Fibroblast of the conjunctiva (primary cell): ENCODE measurements at places on chromosomes 11 and 22.

- peak; percentile 63 for DNase-seq
These were observed 25.1 kb downstream of the ADAMTS8 start for GRCh38 chr11:130403271-130403804.

DNA sequence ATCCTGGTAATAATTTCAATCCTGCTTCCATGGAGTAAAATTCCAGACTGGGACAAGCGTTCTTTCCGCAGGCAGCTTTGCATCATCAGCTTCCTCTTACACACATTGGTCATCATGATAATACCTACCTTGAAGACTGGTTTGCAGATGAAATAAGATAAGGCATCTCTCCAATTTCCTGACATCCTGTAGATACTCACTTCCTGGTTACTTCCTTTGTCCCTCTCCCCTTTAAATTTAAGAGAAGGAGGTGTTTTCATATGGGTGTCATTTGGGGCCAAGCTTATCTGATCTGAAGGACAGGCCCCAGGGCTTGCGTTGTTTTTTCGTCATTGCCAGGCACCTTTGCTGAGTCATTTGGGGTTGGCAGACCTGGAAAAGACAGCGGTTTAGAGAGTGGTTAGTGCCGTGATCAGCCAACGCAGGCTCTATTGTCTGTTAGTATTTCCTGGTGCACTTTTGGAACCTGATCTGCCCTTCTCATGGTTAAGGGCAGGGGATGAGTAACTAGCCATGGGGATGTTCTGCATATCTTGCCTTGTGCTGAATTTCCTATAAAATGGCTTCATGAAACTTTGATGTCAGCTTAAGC lies 24.1 kb downstream of the GRAMD1B start:
- DNase-seq, result no peak

DNA sequence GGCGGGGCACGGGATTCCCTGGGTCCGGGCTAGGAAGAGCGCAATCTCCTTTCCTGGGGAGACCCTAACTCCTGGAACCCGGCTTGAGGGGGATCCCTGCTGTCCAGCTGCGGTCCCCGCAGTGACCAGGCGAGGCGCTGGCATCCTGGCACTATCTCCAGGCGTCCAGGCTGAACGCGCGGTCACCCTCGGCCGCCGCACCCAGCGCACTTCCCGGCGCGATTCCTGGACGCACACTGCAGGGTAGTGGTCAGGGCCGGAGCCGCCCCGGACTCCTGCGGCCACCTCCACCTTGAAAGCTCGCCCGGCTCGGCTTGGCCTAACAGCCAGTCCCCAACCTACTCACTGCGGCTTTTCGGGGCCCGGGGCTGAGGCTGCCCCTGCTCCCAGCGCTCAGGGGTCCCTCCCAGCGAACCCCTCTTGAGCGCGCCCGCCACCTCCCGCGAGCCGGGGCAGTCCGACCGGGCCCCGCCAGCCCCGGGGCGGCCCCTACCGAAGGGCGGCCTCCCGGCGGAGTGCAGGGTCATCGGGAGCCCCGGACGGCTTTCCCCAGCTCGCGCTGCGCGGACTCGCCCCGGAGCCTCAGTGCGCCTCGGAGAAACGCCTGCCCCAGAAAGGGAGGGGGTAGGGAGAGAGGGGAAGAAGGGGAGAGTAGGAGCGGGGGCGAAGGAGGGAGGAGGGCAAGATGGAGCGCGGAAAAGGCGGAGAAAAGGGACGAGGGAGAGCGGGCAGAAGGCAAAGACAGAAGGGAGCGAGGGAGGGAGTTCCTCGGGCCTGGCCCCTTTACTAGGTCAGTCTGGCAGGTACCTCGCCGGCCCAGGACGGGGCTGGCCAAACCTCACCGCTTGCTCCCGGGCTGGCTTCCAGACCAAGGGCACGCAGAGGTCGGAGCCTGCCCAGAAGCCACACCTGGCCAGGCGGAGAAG lies 1.0 kb downstream of the POU2AF3 start:
- no peak for DNase-seq

GRCh38 chr11:23413057-23413456 lies 552.8 kb upstream of the CCDC179 start:
- no peak for DNase-seq

- peak; percentile 75 for DNase-seq
These were observed 124.3 kb downstream of the DBX1 start for GRCh38 chr11:20035701-20036601.

- no peak for DNase-seq
These were observed 1.8 kb upstream of the ANKK1 start for GRCh38 chr11:113385749-113386148.

DNA sequence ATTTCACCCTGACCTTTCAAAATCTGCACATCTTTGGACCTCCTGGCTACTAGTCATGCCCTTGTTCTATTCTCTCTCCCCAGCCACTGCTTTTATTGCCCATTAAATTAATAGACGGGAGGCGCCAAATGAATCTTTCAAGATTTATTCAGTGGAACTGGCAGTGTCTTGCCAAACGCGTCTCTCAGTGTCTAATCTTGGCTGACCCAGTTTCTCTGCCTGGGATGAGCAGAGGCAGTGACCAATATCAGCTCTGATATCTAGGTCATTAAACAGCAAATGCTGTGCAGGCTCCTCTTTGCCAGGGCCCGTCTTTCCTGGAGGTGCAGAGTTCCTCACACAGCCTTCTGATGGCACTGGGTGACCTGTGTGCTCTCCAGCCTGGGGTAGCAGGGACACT lies 74.0 kb downstream of the TRAF6 start:
- no peak for DNase-seq

- DNase-seq, result peak; percentile 76
These were observed 63.5 kb upstream of the CAPRIN1 start for GRCh38 chr11:33987975-33988580.

GRCh38 chr22:39101226-39101625 lies 4.2 kb downstream of the APOBEC3H start:
- DNase-seq, result no peak

GRCh38 chr11:65906602-65907001 lies 6.4 kb upstream of the FOSL1 start:
- DNase-seq, result no peak

DNA sequence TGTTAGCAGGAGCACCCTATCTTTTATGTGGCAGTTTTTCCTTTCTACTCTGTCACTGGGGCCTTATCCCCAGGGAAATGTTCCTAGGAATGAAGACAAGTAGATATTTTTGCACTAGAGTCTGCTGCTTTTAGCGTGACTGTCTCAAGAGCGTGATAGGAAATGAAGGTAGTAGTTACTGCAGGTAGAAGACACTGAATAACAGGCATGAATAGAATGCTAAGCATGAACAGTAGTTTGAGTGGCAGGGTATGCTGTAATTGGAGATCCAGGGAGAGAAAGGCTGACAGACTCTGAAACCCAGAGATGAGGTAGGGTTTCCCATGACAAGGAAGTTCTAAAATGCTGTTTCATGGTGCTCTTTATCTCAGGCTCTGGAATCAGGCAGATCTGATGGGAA lies 475.1 kb downstream of the NELL1 start:
- no peak for DNase-seq

- peak; percentile 57 for DNase-seq
These were observed 18.2 kb downstream of the IFT27 start for GRCh38 chr22:36757668-36758211.

GRCh38 chr11:100810146-100810545 lies 123.1 kb downstream of the ARHGAP42 start:
- no peak for DNase-seq

GRCh38 chr22:19643448-19644313 lies 70.6 kb upstream of the SEPTIN5 start:
- no peak for DNase-seq

DNA sequence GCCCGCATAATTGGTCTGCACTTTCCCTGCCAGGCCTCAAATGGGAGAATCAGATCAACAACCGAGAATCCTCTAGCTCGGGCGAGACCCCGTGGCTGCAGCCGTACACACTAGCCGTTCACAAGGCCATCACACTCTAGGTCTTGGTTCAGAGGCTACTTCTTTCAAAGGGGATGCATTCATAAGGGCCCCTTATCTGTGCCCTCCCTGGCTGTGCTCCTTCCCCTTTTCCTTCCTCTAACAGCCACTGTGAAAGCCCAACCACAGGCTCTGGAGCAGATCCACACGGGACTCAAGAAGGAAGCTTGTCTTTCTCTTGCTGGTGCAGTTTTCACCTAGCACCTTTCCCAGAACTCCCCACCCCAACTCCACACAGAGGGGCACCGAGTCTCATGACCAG lies 24.5 kb downstream of the SMIM38 start:
- no peak for DNase-seq

DNA sequence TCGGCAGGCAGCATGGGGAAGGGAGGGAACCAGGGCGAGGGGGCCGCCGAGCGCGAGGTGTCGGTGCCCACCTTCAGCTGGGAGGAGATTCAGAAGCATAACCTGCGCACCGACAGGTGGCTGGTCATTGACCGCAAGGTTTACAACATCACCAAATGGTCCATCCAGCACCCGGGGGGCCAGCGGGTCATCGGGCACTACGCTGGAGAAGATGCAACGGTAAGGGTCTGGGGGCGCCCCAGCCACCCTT lies 204 bp downstream of the FADS2 start:
- no peak for DNase-seq

DNA sequence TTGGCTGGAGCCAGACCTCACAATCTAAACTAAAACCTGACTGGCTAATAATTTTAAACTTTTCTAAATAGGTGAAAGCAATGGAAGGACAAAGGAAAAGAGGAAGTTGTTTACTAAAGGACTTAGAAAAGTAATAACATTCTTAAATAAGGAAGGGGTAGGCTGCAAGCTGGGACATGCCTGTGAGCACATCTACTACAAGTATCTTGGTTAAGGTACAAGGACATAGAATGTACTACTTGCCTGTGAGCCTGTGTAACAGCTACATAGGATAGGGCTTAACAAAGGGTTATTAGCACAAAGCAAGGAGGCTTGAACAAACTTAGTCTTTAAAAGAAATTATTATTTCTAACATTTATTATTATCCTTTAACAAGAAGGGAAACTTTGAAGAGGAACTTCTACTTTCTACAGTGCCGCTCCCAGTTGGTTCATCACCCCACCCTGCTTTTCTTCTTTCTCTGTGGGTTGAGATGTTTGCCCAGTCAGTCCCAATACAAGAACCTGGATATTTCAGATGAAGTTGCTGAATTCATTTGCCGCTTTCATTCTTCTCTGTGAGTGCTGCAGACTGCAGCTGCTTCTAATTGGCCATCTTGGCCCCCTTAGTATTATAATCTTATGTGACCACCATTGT lies 87.5 kb downstream of the PRMT3 start:
- no peak for DNase-seq

DNA sequence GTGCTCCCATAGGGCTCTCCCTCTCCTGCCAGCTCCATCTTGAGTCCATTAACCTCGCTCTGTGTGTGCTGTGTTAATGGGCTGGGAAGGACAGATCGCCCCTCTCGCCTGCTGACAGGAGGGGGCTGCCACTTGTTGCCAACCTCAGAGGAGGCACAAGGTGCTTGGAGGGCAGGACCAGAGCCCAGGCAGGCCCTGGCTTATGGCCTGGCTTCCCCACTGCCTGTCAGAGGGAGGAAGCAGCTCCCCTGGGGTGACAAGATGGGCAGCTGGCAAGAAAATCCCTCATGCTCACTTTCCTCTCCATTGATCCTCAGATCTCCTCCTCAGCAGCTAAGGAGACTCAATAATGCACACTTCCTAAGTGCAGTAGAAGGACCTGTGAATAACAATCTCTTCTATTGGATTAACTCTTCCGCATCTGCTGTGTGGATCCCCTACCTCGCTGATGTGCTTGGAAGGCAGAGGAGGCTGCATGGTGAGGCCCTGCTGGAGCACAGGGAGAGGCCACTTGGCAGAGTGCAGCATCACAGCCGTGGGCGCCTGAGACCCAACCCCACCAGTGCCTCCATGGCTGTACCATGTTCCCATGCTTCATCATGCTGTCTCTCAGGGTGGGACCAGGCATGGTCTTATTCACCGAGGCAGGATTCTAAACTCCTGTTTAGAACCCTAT lies 70.3 kb downstream of the TRIM29 start:
- DNase-seq, result no peak

GRCh38 chr11:20374741-20375300 lies 11.3 kb downstream of the HTATIP2 start:
- DNase-seq, result no peak

DNA sequence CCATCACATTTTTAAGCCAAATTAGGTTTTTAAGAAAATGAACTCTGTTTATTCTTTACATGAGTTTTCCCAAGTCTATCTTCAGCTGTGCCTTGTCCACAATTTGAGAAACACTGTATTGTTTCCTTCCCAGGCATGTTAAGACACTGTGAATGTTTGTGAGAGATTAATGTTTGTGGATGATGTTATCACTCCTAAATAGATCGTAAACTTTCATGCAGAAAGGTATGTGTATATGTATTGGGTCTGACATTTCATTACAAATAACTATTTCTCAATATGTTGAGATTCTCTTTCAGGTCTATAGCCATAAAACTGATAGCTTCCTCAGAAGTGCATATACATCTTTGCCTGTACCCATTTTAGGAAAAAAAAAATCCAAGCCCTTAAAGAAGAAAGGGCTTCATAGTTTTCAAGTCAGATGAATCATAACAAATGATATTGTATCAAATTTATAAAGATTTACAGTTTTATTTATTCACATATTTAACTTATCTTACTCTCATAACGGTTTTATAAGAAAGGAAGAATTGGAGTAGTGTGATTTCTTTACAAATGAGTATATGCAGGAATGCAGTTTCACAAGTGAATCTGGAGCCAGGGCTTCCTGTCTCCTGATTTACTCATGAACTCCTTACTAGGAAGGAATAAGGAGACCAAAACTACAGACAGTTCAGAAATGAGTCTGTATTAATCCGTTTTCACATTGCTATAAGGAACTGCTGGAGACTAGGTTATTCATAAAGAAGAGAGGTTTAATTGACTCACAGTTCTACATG lies 11.2 kb downstream of the OR8D1 start:
- DNase-seq, result no peak

DNA sequence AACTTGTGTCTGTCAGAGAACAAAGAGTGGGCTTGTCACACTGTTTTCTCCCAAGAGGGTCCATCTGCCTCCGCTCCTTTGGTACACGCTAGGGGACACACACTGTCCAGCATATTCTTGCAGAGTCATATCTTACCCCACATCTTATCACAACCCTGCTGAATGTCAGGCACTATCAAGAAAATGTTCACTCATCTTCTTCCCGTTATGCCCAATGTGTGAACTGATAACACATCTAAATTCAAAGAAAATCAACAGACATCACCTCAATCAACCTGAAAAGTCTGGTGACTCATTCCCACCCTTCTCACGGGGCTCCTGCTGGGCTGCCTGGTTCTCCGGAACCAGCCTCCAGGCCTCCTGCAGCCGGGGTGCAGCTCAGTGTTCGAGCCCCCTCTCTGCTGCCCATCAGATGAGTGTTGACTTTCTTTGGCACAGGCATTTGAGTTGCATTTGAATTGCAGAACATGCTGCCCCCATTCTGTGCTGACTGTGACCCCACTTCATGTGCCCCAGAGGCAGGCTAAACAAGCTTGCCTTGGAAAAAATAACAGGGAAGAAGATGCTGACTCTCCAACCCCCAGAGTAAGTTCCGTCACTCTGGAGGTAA lies 19.4 kb downstream of the GRAP2 start:
- no peak for DNase-seq
